ENCODE measurements at places on chromosomes 5 and 9.

DNA sequence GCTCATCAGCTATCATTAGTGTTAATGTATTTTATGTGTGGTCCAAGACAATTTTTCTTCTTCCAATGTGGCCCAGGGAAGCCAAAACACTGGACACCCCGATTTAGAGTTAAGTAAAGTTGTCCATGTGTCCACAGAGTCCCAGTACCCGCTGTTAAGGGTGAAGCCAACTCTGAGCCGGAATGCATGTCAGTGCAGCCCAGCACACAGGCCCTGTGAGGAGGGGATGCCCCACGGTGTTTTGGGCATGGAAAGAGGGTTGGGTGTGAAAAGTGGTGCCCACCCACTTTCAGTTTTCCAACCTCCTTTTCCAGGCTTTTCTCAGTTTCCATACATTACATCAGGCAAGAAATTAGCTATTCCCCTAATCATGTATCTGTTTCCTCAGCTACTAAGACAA is 24.4 kb downstream of the SHC3 start:
- no peak for DNase-seq

GRCh38 chr9:113614843-113615648 is 151.5 kb downstream of the RGS3 start:
- DNase-seq, result peak; percentile 67

GRCh38 chr5:134491841-134492442 is 33.5 kb upstream of the JADE2 start:
- no peak for DNase-seq

DNA sequence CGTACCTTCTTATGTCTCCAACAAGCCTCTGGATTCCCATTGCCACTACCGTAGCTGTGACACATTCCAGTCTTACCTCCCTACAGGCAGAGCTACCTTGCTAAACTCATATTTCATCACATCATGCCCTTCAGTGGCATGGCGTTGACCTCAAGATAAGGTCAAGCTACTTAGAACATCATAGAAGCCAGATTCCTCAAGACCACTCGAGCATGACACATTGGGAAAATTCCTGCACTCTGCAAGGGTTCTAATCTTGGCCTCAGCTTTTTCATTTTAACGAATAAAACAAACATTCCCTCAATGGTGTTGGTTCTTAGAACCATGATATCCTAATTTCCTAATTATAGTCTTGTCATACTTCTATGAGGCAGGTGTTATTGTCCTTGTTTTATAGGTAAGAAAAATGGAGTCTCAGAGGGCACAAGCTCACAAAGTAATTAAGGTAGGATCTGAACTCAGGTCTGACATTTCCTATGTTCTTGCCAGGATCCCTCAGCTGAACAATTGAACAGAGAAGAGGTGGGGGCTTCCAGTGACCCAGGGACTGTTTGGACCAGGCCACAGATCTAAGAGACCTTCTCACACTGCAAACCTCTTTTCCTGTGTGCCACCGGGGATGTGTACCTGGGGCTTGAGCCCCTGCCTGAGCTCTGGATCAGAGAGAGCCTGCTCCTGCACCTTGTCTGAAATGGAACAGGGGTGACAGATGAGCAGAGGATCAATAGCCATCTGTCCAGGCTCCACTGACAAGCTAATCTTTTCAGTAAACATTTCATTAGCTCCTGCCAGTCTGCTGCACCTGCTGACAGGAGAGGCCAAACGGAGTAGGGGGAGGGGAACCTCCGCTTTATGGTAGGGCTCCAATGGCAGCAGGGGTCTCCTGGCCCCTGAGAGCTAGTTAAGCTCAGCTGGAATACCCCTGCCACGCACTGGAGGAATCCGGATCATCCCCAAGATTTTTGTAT is 49.3 kb downstream of the ALG2 start:
- no peak for DNase-seq

GRCh38 chr9:83065233-83065632 is 2.3 kb upstream of the RASEF start:
- DNase-seq, result no peak

- no peak for DNase-seq
Measured at GRCh38 chr9:133979921-133980863, 11.9 kb downstream of the VAV2 start.

GRCh38 chr5:6448622-6449464 is at the start of gene UBE2QL1:
Gene UBE2QL1 (plus strand): TSS chr5:6448859. CDS start chr5:6448894, 35 bp downstream.
- peak; percentile 63 for DNase-seq

- DNase-seq, result no peak
Measured at GRCh38 chr5:72167804-72168203, 60.5 kb downstream of the MAP1B start.
